ENCODE measurements at places on chromosomes 1 and 21.

DNA sequence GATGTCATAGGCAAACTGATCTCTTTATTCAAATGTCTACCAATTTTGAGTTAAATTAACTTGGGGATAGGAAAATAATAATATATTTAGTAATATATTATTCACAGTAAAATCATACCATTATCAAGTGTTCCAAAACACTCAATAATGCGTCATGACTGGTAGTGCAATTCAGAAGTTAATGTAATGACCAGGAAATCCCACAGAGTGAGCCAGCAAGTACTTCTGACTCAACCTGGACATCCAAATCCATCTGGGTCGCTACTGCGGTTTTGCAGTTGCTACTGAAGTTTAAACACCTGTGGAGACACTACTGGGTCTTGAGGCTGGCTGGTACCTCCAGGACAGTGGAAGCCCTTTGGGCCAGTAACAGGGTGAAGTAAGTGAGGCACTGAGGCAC lies 44.8 kb downstream of the DPYD start:
- DNase-seq: no peak

DNA sequence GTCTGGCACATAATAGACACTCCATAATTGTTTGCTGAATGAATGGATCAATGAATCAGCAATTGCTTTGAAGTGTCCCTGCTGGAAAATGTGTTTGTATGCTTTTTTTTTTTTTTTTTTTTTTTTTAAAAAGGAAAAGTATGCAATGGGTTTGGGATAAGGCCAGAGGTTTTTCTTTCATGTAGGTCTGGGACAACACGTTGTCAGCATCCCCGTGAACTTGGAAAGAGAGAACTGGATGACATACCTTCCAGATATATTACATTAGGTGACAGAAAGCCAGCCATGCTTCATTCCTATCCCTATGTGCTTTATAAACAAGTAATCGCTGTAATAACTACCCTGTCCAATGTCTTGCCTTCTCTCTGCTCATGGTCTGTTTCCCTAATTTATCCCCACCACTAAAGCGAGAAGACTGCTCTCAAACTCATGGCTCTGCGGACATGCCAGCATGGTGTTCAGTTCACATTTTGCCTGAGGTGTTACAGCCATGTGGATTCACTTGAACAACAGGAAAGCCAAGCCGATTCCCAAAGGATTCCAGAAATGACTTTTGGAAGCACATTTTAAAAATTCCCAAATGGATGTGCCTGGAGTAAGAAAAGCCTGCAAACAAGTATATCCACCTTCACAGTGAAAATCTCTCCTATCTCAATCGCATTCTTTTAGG lies 34.8 kb upstream of the GREM2 start:
- DNase-seq: no peak

GRCh38 chr1:243474906-243475305 lies 219.1 kb downstream of the SDCCAG8 start:
- no peak for DNase-seq

DNA sequence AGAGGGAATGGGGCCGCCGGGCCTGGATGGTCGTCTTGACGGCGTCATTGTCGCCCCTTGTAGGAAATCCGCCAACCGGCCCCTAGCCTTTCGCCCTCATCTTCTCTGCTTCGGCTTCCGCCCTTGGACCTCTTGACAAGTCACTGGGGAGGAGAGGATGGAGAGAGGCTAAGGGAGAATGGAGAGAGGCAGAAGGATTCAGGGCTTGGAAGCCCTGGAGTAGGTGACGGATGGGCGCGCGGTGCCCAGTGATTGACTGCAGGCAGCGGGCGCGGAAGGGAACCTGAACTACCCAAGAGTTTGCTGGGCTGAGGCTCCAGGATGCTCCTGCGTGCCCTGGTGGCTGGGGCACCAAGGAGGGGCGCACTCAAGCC lies 651 bp downstream of the PDE4B start:
- DNase-seq: no peak

- DNase-seq: no peak
These were observed 2.1 kb downstream of the GPR161 start for GRCh38 chr1:168134642-168135041.

- DNase-seq: no peak
These were observed 16.6 kb upstream of the SLC2A5 start for GRCh38 chr1:9086045-9086444.

GRCh38 chr1:225415307-225415706 lies 12.5 kb downstream of the LBR start:
- no peak for DNase-seq

DNA sequence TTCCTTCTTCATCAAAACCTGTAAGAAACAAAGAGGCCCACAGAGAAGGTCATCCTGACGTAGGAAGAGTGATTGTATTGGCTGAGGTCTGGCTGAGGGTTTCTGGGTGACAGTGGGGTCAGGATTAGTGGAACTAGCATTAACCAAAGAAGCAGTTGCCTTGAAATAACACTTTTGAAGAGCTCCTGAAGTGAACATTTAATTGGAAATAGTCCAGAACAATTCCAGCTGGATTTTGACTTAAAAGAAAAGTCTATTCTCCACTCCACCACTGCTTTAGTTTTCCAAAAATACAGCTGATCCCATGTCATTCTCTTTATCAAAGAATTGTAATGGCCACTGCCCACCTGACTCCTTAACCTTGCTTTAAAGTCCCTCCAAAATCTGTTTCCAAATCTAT lies 27.7 kb downstream of the CASQ2 start:
- DNase-seq: no peak

DNA sequence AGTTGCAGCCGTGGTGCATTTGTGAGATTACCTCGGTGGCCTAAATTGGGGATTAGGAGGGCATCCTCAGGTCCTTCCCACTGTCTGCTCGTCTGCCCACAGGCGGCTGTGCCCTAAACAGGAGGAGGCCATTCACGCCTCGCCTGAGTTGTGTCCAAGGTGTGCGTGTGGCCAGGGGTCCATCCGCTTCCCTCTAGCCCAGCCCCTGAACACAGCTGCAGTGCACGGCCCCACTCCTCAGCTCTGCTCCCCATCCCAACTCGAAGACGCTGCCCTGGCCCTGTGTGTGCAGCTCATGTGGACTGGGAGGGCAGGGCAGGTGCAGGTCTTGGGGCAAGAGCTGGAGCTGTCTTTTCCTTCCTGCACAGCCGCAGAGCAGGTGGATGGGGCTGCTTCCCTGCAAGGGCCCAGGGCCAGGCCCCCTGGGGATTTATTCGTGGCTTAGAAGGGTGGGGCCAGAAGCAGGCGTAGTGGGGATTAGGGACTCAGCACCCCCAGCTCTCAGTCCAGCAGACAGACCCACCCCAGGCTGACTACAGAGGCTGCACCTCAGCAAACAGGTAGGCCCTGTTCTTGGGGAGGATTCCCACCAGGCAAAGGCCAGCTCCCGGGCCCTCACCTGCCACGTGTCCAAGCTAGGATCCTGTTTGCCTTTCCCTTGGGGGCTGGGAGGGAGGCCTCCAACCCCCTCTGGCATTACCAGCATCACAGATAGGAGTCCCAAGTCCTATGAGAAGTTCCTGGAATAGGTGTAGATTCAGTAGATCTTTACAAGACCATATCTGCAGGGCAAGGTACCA lies 4.3 kb downstream of the GUK1 start:
- no peak for DNase-seq

GRCh38 chr1:226108935-226109828 lies 46.7 kb downstream of the H3-3A start:
- peak; percentile 56 for DNase-seq

DNA sequence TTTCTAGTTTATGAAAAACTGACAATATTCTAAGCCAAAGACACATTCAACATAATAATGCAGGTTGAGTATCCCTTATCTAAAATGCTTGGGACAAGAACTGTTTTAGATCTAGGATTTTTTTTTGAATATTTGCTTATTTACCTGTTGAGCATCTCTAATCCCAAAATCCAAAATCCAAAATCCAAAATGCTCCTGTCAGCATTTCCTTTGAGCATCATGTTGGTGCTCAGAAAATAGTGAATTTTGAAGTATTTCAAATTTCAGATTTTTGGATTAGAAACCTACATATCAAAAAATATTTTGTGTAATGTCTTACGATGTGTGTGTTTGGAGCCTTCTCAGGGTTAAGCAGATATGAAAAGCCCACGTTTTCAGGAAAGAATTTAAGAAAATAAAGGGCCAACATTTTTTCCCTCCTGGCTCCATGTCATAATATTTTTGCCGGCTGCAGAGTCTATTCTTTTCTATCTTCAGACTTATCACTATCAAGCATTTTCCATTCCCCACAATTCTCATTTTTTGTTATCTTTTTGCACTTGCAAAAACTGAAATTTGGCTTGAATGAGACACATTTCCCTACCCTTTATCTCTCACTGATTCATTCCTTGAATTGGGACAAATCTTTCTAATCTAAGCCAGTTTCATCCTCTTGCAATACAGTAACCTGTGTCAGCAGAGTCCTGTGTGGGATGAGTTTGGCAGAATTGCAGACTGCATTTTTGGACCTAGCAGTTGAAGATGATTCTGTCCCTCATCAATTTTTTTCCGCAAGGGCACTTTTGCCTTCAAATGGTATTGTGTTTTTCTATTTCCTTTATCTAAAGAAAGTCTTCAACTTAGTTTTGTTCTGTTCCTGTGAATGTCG lies 233.9 kb downstream of the DISC1 start:
- no peak for DNase-seq

DNA sequence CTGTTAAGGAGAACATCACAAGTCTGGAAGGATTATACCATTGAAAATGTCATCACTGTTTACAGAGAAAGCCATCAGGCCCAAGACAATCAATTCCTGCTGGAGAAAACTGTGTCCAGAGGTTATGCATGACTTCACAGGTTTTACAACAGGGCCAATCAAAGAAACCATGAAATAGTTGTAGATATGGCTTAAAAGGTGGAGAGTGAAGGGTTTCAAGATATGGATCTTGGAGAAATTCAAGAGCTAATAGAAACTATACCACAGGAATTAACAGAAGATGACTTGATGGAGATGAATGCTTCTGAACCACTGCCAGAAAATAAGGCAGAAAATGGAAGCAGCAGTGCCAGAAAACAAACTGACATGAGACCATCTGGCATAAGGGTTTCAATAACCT lies 30.2 kb downstream of the USP1 start:
- no peak for DNase-seq

- no peak for DNase-seq
These were observed 124.5 kb downstream of the KCNK1 start for GRCh38 chr1:233738396-233738795.

- peak; percentile 22 for DNase-seq
These were observed 2.1 kb downstream of the TAF12 start for GRCh38 chr1:28640766-28641165.

GRCh38 chr1:86377341-86377740 lies 18.8 kb downstream of the ODF2L start:
- DNase-seq: no peak

- no peak for DNase-seq
These were observed 118.7 kb downstream of the ZP4 start for GRCh38 chr1:237772009-237772408.

DNA sequence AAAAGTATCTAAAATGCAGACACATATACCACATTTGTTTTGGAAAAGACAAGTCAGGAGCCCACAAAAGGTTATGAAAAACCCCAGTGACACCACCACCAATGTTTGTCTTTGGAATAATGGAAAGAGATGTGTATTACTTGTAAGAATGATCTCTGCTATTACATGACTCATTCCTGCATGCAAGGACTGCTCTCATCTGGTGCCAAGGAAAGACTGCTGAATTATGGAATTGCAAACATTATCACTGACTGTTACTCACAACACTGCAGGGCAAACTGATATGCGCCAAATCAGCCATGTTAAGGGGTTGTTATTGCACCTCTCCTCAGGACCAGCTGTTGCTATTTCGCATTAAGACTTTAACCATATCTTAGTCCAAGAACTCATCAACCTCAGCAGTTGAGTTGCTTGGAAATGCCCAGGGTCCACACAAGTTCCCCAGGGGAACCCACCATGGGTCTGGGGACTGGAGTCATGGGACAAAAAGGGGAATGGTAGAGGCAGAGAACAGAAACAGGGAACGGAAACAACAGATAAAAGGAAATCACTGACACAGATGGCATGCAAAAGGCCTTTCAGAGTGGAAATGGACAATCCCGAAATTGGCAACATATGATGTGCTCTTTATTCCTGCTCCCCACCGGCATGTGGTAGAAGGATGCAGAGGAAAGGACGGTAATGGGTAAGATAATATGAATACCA lies 34.4 kb downstream of the CAPZB start:
- DNase-seq: peak; percentile 92

- DNase-seq: peak; percentile 31
These were observed 36.8 kb downstream of the RAP1A start for GRCh38 chr1:111656086-111657017.

GRCh38 chr1:178819123-178819522 lies 51.8 kb downstream of the ANGPTL1 start:
- no peak for DNase-seq

GRCh38 chr1:116807394-116808199 lies 53.4 kb downstream of the CD2 start:
- no peak for DNase-seq

DNA sequence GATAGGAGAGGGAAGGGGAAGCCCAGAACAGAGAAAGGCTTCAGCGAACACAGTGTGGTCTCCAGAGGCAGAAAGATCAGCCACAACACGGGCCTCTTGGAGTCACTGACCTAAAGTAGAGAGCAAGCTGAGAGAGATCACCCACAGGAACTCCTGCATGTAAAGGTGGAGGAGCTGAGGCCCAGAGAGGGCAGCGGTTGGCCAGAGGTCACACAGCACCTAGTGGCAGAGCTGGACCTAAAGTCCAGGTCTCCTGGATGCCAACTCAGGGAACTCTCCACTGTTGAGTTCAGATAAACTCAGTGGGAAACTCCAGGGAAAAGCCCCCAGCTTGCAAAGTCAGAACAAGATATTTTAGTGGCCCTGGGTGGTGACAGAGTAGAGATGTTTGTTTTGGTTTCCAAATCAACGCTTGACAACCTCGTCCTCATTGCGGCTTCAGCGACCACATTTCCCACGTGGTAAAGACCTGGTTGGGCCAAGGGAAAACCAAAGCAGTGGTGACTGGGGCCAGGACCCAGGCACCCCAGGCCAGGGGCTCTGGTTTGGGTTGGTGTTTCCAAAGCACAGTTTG lies 4.6 kb downstream of the IFFO2 start:
- peak; percentile 43 for DNase-seq

DNA sequence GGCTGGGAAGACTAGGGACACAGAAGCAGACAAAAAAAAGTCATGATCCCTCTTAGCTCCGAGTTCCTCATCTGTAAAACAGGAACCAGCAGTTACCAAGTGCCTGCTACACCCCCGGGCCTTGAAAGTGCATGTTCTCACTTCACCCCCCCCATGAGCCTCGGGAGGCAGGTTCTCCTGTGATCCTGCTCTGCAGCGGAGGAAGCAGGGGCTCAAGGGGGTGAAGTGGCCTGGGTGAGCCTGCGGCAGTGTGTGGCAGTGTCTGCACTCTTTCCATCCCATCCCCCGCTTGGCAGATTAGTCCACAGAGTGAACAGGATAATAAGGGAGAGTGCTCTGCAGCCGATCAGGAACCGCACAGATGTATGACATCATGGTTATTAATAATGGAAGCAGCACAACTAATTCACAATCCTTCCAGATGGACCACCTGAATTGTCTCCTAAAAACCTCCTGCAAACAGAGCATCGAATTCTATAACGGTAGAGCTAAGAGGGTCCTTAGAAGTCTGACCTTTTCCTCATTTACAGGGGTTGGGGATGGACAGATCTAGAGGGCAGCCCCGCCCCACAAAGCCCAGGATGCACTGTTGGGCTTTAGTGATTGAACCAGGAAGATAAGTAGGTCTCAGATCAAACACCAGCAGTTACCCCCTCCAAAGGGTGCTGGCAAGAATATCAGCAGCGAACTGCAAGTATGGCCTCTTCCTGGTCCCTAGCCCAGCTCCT lies 174.1 kb upstream of the EDN2 start:
- DNase-seq: no peak
